ENCODE measurements at places on chromosomes 5 and 9.
A peak's percentile ranks its signal among the peaks of the same experiment; 100 is the strongest.

- DNase-seq: no peak
Observed at GRCh38 chr5:54822324-54822687, 163.1 kb downstream of the ESM1 start.

DNA sequence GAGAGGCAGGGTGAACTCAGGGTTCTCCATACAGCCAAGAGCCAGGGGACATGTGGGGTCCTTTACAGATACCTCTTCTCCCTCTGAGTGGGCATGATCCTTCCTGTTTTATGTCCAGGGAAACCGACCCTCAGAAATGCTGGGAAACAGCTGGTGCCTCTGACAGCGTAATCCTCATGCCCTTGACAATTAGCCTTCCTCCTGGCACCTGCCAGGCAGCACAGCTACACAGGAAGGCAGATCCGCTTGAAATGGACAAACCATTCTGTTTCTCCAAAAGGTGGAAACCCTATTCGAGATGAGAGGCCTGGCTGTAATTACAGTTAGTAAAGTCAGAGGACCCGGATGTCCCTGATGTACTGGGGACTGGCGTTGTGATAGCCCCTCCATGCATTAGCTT lies 7.2 kb downstream of the ERGIC1 start:
- no peak for DNase-seq

DNA sequence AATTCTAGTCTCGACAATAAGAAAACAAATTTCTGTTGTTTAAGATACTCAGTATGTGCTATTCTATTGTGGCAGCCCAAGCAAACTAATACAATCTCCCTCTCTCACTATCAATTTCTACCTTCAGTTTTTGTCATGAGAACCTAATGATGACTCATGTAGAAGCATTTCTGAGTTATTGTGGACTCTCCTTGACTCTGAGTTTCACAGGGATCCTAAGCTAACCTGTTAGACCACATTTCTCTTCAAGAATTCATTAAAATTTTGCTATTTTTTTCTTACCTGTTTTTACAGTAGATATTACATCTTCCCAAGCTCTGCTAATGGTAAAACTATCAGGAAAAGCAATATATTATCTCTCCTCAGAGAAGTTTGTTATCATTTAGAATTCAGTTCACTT lies 599.1 kb upstream of the TYRP1 start:
- no peak for DNase-seq

GRCh38 chr5:90967851-90968250 lies 409.3 kb downstream of the ADGRV1 start:
- no peak for DNase-seq

- no peak for DNase-seq
Observed at GRCh38 chr9:104748359-104749031, 1.0 kb downstream of the NIPSNAP3A start.

- DNase-seq: no peak
Observed at GRCh38 chr5:67038817-67039603, 157.6 kb downstream of the CD180 start.

DNA sequence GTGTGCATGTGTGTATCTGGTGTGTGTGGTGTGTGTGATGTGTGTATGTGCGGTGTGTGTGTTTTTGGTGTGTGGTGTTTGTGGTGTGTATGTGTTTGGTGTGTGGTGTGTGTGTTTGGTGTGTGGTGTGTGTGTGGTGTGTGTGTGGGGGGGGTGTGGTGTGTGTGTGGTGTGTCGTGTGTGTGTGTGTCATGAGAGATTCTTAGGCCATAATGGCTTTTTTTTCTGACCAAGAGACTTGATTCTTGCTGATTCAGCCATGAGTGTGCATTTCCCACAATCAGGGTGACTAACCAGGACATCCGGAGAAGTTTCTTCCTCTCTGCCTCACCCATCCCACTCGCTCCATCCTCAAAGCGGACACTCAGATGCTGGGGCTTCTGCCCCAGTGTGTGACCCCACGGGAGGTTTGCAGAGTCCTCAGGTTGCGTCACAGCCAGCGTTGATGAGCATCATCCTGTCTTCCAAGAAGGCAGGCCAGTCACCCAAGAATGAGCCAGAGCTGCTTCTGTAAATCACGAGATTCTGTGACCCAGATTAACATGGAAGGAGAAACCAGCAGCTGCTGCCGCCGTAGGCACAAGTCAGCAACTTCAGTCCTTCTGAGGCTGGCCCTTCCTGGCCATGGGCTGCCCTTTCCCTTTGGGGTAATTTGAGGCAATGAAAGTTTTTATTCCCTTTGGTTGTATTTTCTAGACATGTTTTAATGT lies 12.5 kb upstream of the CTSL start:
- peak; percentile 56 for DNase-seq

- peak; percentile 26 for DNase-seq
Observed at GRCh38 chr9:96048104-96048955, 172.8 kb downstream of the ERCC6L2 start.

DNA sequence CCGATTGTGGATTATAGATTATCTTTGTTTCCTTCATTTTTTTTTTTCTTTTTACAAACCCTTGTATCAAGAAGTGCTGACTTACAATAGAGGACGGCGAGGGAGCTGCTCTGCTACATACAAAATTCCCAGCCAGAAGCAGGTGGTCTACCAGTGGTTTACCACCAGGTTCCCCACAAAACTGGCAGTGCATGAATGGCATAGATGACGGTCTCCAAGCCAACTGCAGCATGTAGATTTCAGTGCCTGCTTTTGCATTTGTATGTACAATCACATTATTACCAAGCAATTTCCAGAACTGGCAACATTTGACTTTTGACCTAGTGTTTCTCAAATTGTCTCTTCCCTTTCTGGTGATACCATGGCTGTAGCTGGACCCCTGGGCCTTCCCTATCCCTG lies 84.0 kb downstream of the ACER2 start:
- DNase-seq: no peak

GRCh38 chr5:160555971-160556631 lies 134.4 kb downstream of the PTTG1 start:
- no peak for DNase-seq

- DNase-seq: no peak
Observed at GRCh38 chr5:150638488-150639376, 1.7 kb upstream of the SYNPO start.

DNA sequence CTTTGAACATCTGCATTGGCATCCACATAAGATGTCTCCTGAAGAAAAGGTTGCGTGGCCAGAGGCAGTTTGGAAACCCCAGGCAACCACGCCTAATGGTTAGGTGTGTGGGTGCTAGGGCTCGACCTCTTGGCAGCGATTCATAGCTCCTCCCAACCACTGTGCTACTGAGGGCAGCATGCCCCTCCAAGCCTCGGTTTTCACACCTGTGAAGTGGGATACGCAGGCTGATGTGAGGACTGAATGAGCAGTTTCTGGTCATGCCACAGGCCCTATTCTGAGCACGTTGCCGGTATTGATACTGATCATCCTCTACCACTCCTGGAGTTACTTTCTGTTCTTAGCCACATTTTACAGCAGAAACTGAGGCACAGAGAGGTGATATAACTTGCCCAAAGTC lies 19.1 kb downstream of the NDST1 start:
- DNase-seq: no peak

GRCh38 chr5:177365845-177366527 lies 8.3 kb downstream of the RGS14 start:
- DNase-seq: no peak

GRCh38 chr5:175642998-175643397 lies 14.9 kb upstream of the HRH2 start:
- no peak for DNase-seq

- DNase-seq: no peak
Observed at GRCh38 chr9:133113949-133114885, 6.8 kb downstream of the RALGDS start.

DNA sequence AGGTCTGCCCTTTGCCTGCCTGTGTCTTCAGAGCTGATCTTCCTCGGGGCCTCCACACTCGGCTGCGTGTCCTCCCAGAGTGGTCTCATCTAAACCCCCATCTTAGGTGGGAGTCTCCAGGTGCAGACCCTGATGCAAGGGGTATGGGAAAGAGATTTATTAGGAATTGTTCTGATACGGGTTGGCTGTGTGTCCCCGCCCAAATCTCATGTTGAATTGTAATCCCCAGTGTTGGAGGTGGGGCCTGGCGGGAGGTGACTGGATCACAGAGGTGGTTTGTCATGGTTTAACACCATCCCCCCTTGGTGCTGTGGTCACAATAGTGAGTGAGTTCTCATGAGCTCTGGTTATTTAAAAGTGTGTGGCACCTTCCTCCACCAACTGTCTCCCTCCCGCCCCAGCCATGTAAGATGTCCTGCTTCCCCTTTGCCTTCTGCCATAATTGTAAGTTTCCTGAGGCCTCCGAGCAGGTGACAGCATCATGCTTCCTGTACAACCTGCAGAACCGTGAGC lies 208.4 kb downstream of the AOPEP start:
- DNase-seq: no peak

- DNase-seq: no peak
Observed at GRCh38 chr5:114430532-114430931, 68.7 kb downstream of the KCNN2 start.

GRCh38 chr9:103364753-103365152 lies 369.6 kb downstream of the CYLC2 start:
- no peak for DNase-seq

DNA sequence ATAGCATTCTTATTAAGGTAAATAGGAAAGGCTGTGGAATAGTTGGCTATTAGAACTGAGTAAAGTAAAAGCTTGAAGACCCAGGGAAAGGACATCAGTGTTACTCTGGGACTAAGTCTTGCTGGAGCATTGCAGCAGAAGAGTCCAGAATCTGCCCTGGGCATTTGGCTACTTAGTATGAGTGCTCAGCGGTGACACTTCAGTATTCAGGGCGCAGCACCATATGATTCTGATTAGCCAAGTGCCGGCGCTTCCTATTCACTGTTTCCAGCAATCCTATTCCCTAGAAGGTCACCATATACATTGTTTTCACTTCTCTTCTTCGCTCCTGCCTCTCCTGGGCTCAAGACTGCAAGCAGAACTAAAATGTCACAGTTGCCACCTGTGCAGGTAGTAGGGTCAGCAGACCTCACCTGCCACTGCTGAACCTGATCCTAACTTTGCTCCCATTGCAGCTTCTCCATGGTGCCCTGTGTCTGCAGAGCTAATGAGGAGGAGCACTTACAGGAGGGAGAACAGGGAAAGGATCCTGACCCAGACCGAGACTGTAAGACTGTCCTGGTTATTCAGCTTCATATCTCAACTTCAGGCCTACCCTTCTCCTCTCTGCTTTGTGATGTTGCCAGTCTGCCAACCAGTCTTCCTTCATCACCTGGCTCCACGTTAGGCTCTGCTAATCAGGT lies 313.6 kb upstream of the PIK3R1 start:
- DNase-seq: no peak

GRCh38 chr5:9627541-9627940 lies 2.6 kb downstream of the TAS2R1 start:
- DNase-seq: no peak

GRCh38 chr5:65359569-65359968 lies 122.2 kb downstream of the ADAMTS6 start:
- DNase-seq: no peak

DNA sequence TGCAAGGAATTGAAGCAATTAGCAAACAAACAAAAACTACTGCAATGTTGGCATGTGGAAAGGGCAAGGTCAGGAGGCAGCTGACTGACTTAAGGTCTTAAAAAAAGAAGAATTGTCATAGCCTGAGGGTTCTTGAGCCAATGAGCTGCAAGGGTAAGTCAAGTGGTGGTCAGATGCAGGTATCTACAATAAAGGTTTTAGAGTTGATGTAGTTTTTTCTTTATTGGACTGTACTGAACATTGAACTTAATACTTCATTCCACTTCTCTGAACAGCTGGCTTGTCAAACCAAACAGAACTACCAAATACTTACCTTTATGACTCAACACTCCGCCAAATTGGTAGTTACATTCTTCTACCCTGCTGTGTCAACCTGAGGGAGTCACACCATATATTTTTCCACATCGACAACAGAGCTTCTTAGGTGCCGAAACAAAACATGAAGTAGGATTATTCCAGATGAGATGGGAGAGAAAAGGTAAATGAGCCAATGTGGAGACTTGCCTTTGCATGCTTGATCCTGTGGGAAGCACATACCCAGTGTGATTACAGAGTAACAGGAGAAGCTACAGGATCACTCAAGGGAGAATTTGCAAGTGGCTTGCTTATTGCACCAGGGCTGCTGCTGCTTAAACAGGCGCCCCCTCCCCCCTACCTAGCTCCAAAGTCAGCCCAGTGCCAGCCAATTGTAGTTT lies 35.3 kb downstream of the EQTN start:
- no peak for DNase-seq

- no peak for DNase-seq
Observed at GRCh38 chr5:109063223-109063622, 315.5 kb downstream of the FER start.

DNA sequence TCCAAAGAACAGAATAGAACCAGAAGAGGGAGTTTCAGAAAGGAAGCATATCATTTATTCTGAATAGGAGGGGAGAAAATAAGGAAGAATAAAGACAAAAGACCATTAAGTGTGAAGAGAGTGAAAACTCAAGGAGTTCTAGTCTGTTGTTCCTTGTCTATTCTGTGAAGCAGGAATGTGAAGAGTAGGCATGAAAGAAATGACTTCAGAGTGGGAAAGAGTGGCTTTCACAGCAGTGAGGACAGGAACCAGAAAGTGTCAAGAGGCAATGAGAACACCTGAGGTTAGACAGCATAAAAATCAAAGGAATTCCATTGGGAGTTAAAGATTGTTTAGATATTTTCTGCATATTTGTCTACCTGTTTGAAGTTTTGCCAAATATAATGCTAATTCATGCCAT lies 768.8 kb upstream of the GRAMD2B start:
- DNase-seq: no peak

GRCh38 chr9:88390371-88390990 lies 2.2 kb downstream of the SPIN1 start:
- no peak for DNase-seq

GRCh38 chr9:109908459-109909390 lies 128.7 kb downstream of the PALM2AKAP2 start:
- no peak for DNase-seq

DNA sequence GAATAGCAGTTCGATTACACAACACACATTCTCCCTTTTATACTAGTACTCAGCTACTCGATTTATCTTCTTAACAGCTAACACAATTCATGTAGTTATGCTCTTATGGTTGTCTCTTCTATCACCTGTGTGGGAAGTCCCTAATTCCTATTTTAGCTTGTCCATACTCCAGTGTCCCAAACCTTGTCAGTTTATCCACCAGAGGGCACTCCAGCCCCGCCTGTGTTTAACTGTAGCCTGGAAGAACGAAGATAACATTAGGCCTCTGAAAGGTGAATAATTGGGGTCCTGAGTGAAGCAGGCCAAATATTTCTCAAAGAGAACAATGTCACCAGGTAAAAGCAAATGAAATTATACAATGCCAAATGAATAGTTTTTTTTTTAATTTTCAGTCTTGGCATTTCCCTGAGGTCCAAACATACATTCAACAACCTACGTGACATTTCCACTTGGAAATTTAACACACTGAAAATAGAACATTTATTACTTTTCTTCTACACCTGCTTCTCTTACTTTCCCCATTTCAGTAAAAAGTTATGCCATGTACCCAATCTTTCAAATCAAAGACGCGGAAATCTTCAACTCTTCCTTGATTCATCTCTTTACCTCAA lies 560.7 kb downstream of the HTR1A start:
- peak; percentile 44 for DNase-seq
